ENCODE measurements at places on chromosomes 13 and 19. TPM values are rescaled to one million over a fixed set of nuclear protein-coding genes. Genes with fewer than 3 reads are reported as not detected.

- no peaks in the 10 kb centered on the region for H3K36me3 ChIP-seq
- H3K27ac ChIP-seq, result no peak overlapping the region
- H3K4me1 ChIP-seq, result peaks cover 2% of the 10 kb centered on the region
Measured at GRCh38 chr13:49936968-49937273, 781 bp upstream of the SPRYD7 start.

- no peak overlapping the region for H3K4me3 ChIP-seq
- no peaks in the 10 kb centered on the region for H3K36me3 ChIP-seq
- H3K27ac ChIP-seq, result no peak overlapping the region
- no peak for DNase-seq
- no peaks in the 10 kb centered on the region for H3K27me3 ChIP-seq
Measured at GRCh38 chr19:51721905-51722304, 1.9 kb downstream of the HAS1 start.

DNA sequence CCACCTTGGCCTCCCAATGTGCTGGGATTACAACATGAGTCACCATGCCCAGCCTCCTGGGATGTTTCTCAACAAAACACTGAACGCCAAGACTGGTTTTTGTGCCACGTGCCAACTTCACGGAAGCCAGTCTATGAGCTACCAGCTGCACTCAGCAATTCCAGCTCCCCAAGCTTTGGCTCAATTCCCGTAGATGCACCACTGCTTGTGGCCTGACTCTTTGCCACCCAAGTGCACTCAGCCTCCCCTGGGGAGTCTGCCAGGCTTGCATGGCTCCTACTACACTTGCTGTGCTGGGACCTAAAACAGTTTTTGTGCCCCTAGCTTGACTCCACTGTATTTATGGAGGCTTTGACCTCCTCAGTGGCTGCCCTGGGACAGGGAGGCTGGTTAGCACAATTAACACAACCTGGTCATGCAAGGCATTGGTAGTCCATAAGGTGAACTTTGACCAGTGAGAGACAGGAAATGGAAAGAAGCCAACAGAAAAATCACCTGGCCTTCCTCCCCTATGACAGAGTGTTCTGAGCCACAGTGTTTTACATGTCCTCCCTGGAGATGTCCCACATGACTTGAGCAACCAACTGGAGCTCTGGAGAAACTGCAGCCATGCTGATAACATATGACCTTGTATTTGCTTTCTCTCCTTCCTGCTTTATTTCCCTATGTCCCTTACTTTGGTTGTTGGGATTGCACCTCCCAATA, 1173.1 kb downstream of the UQCRFS1 start:
- DNase-seq, result no peak
- no peaks in the 10 kb centered on the region for H3K4me1 ChIP-seq
- no peaks in the 10 kb centered on the region for H3K27me3 ChIP-seq
- H3K27ac ChIP-seq, result no peak overlapping the region

- no peaks in the 10 kb centered on the region for H3K27me3 ChIP-seq
- H3K4me3 ChIP-seq, result no peak overlapping the region
- peaks cover 50% of the 10 kb centered on the region for H3K36me3 ChIP-seq
- H3K27ac ChIP-seq, result no peak overlapping the region
- peak; percentile 92 for DNase-seq
Measured at GRCh38 chr19:48415395-48415794, 21.9 kb downstream of the GRIN2D start.

- DNase-seq, result no peak
- H3K4me3 ChIP-seq, result no peak overlapping the region
- no peaks in the 10 kb centered on the region for H3K4me1 ChIP-seq
- no peaks in the 10 kb centered on the region for H3K36me3 ChIP-seq
Measured at GRCh38 chr13:106302011-106302410, 233.5 kb downstream of the EFNB2 start.

- no peaks in the 10 kb centered on the region for H3K27me3 ChIP-seq
- DNase-seq, result no peak
- no peaks in the 10 kb centered on the region for H3K36me3 ChIP-seq
Measured at GRCh38 chr13:91520952-91521351, 122.5 kb downstream of the GPC5 start.

DNA sequence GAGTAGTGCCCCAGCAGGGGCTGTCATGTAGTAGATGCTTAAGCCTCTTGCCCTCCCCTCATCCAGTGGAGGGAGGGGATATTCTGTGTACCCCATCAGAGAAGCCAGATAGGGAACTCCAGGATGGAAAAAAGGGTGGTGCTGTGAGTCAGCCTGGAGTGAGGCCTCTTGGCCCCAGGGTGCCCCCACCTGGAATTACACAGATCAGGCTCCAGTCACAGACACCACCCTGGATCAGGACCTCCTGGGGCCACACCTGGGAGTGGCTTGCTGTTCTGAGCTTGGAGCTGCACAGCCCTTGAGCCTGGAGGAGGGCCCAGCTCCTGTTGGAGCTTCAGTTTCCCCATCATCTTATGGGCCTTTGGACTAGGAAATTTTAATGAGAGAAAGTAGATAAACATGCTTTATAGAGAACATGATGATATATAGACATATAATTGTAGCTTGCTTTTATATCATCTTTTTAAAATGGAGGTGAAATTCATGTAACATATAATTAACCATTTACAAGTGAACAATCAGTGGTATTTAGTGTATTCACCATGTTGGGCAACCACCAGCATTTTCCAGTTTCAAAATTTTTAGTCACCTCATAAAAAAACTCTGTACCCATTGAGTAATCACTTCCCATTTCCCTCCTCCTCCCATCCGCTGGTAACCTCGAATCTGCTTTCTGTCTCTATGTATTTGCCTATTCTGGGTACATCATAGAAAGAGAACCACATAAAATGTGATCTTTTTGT, 24.6 kb downstream of the CYP4F22 start:
- H3K4me1 ChIP-seq, result no peaks in the 10 kb centered on the region
- H3K36me3 ChIP-seq, result no peaks in the 10 kb centered on the region
- no peaks in the 10 kb centered on the region for H3K27me3 ChIP-seq
- no peak overlapping the region for H3K4me3 ChIP-seq
- peak; percentile 13 for DNase-seq

DNA sequence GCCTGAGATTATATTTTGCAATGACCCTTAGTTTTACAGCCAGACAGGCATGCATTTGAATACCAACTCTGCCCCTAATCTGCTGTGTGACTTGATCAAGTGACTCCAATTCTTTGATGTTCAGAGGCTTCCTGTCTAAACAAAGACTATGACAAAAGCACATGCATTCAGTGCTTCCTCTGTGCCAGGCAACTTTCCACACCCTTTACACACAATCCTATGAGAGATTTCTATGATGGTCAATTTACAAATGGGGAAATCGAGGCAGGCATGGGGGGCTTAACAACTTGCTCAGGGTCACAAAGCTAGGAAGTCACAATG, 3.7 kb upstream of the LYPD3 start:
- H3K27me3 ChIP-seq, result no peaks in the 10 kb centered on the region
- H3K36me3 ChIP-seq, result no peaks in the 10 kb centered on the region
- H3K27ac ChIP-seq, result no peak overlapping the region
- no peak for DNase-seq

DNA sequence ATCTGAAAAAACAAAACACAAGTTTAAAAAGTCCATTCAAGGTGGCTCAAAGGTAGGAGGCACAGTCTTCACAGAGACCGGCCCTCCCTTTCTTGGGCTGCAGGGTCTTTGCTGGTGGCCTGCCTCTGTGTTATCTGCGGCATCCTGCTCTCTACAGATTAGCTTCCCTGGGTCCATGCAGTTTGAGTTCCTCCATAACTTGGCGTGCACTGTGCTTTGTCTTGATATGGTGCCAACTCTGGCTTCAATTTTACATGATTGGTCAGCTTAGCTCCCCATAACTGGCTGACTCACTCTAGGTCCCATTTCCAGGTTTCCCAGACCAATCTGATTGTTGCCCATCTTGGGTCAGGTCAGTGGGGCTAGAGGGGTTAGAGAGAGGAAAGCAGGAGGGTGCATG, 41.8 kb downstream of the TPT1 start:
- H3K36me3 ChIP-seq, result no peaks in the 10 kb centered on the region
- DNase-seq, result no peak
- no peak overlapping the region for H3K27ac ChIP-seq
- H3K4me1 ChIP-seq, result peaks cover 16% of the 10 kb centered on the region

- no peak for DNase-seq
- no peak overlapping the region for H3K27ac ChIP-seq
- peaks cover 14% of the 10 kb centered on the region for H3K27me3 ChIP-seq
Measured at GRCh38 chr19:50233308-50233910, 30.0 kb downstream of the MYH14 start.

DNA sequence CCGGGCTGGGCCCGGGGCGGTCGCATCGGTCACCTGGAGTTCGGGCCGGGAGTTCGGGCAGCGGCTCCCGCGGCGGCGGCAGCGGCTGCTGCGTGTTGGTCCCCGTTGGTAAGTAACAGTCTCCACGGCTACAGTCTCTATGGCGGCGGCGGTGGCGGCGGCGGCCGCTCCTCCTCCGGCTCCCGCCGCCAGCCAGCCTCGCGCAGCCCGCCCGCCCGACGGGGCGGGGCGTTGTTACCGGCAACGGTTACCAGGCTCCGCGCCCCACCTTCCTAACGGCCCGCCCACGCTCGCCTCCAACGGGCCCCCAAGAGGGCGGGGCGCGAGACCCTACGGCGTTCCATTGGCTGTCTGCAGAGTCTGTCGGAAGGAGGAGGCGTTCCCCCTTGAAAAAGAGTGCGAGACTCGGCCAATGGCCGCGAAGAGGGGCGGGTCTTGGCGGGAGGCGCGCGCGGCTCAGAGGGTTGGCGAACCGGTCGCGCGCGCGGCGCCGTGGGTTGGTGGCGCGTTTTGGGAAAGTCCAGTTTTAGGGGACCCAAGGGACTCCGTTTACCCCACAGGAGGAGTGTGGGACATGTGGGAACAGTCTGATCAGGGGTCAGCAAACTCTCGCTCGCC, at the start of gene RFX2:
Gene RFX2 (minus strand): TSS at position 141 of the 618 bp plus-strand sequence. CDS start 63,004 bp downstream, outside the sequence.
- peak; percentile 97 for DNase-seq
- no peaks in the 10 kb centered on the region for H3K27me3 ChIP-seq
- H3K4me3 ChIP-seq, result peak within 1 kb of the TSS; percentile 46
- H3K4me1 ChIP-seq, result peaks cover 9% of the 10 kb centered on the region
- H3K36me3 ChIP-seq, result no peaks in the 10 kb centered on the region
- peak within 1 kb of the TSS; percentile 83 for H3K27ac ChIP-seq

DNA sequence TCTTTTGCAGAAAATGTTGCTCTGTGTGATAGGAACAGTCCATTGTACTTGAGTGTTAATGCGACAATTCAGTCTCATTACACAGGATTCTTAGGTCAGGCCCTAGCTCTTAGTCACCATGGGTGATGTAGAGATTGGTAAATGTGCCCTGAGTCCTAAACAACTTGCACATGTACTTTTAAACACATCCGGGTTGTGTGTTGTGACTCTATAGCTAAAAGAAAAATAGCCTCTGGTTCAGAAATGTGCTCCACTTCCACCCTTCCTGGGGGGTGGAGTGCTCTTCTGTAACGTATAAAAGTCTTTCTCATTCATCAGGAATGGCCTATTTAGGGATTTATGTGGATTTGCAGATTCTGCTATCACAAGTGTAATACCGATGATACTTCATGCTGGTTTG, 5.2 kb downstream of the SPATA13 start:
- no peak overlapping the region for H3K4me3 ChIP-seq
- no peak for DNase-seq
- H3K27me3 ChIP-seq, result peaks cover 37% of the 10 kb centered on the region
- H3K27ac ChIP-seq, result no peak overlapping the region

- H3K36me3 ChIP-seq, result peaks cover 12% of the 10 kb centered on the region
- no peak overlapping the region for H3K4me3 ChIP-seq
- no peak overlapping the region for H3K27ac ChIP-seq
- no peaks in the 10 kb centered on the region for H3K27me3 ChIP-seq
- no peak for DNase-seq
- no peaks in the 10 kb centered on the region for H3K4me1 ChIP-seq
Measured at GRCh38 chr13:49549289-49549688, 36.1 kb downstream of the RCBTB1 start.

- DNase-seq, result peak; percentile 78
- no peak overlapping the region for H3K4me3 ChIP-seq
- no peak overlapping the region for H3K27ac ChIP-seq
- no peaks in the 10 kb centered on the region for H3K27me3 ChIP-seq
- no peaks in the 10 kb centered on the region for H3K4me1 ChIP-seq
- peaks cover 61% of the 10 kb centered on the region for H3K36me3 ChIP-seq
Measured at GRCh38 chr19:9847087-9847671, 12.1 kb downstream of the PIN1 start.

GRCh38 chr13:50122455-50122854, 107.2 kb downstream of the KCNRG start:
- no peak overlapping the region for H3K4me3 ChIP-seq
- H3K27ac ChIP-seq, result peak overlapping the region; percentile 90
- H3K27me3 ChIP-seq, result no peaks in the 10 kb centered on the region
- H3K4me1 ChIP-seq, result peaks cover 27% of the 10 kb centered on the region

- H3K27ac ChIP-seq, result no peak overlapping the region
- DNase-seq, result no peak
- no peak overlapping the region for H3K4me3 ChIP-seq
- peaks cover 34% of the 10 kb centered on the region for H3K27me3 ChIP-seq
- no peaks in the 10 kb centered on the region for H3K4me1 ChIP-seq
Measured at GRCh38 chr19:42129399-42130253, 2.6 kb downstream of the POU2F2 start.

GRCh38 chr19:5934774-5935472, 20.9 kb downstream of the CAPS start:
- H3K4me1 ChIP-seq, result no peaks in the 10 kb centered on the region
- H3K27ac ChIP-seq, result no peak overlapping the region
- DNase-seq, result no peak
- peaks cover 88% of the 10 kb centered on the region for H3K36me3 ChIP-seq
- H3K4me3 ChIP-seq, result no peak overlapping the region

DNA sequence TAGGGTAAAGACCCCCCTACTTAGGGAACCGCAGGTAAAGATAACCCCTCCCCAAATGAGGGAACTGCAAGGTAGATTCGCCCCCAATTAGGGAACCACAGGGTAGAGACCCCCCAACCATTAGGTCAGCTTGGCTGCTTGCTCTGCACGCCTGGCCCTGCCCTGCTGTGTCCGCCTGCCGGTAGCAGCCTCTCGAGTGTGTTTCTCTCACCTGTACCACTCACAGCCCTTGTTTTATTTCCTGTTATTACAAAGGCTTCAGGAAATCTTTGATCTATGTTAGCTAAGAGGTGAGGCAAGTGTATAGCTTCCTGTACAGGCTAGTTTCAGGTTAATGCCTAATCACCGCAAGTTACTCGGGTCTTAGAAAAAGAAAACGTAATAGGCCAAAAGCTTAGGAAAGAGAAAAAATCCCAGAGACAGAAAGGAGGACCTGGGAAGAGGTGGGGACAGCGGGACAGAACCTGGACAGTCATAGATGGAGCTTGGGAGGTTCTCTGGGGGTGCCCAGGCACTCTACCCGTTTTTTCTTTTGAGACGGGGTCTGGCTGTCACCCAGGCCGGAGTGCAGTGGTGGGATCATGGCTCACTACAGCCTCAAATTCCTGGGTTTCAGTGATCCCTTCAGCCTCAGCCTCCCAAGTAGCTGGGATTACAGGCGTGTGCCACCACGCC, 23.1 kb upstream of the EIF3G start:
- no peak overlapping the region for H3K4me3 ChIP-seq
- H3K27ac ChIP-seq, result no peak overlapping the region
- DNase-seq, result no peak
- H3K4me1 ChIP-seq, result 0 out of 2 replicates have a peak, but pooled peaks cover 5% of the 10 kb centered on the region
- H3K27me3 ChIP-seq, result no peaks in the 10 kb centered on the region
- H3K36me3 ChIP-seq, result peaks cover 98% of the 10 kb centered on the region

- H3K4me1 ChIP-seq, result no peaks in the 10 kb centered on the region
- no peak overlapping the region for H3K4me3 ChIP-seq
- H3K27ac ChIP-seq, result no peak overlapping the region
Measured at GRCh38 chr13:25902891-25903341, 148.9 kb downstream of the SHISA2 start.

SCAMP4 gene
- 45.9 TPM for total RNA-seq

ZNF728 gene
- total RNA-seq, result 0.67 TPM

FAM83E gene
- total RNA-seq, result 1.3 TPM

TTC9B gene
- total RNA-seq, result not detected

FBN3 gene
- 0.04 TPM for total RNA-seq

BORCS8 gene
- 30.4 TPM for total RNA-seq

SLC1A6 gene
- not detected for total RNA-seq

ZNF606 gene
- 0.84 TPM for total RNA-seq

PRX gene
- total RNA-seq, result 2.9 TPM

CACNA1A gene
- 0.04 TPM for total RNA-seq

SMIM44 gene
- not detected for total RNA-seq

Measured in K562 (cell line).